ENCODE measurements at places on chromosomes 2 and 18. TPM values are rescaled to one million over a fixed set of nuclear protein-coding genes. Genes with fewer than 3 reads are reported as not detected.

The ZBTB7C gene
- not detected for polyA plus RNA-seq

DNA sequence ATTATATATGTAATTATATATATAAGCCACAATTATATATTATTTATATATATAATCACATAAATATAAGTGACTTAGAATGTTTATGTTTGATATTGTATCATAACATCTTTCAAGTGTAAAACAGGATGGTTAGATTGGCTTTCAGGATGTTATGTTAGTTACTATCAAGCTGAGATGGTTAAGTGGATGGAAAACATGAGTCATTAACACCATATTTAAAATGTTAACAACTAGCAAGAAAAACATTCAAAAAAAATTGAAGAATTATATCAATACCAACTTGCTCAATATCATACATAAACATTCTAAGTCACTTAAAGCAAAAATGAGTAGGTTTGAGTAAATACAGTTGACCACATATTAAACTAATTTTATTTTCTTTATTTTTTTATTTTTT is 21.8 kb upstream of the RAB27B start:
- no peaks in the 10 kb centered on the region for H3K36me3 ChIP-seq
- no peak overlapping the region for H3K4me3 ChIP-seq
- no peak overlapping the region for H3K27ac ChIP-seq
- H3K4me1 ChIP-seq: no peaks in the 10 kb centered on the region
- H3K27me3 ChIP-seq: no peaks in the 10 kb centered on the region

DNA sequence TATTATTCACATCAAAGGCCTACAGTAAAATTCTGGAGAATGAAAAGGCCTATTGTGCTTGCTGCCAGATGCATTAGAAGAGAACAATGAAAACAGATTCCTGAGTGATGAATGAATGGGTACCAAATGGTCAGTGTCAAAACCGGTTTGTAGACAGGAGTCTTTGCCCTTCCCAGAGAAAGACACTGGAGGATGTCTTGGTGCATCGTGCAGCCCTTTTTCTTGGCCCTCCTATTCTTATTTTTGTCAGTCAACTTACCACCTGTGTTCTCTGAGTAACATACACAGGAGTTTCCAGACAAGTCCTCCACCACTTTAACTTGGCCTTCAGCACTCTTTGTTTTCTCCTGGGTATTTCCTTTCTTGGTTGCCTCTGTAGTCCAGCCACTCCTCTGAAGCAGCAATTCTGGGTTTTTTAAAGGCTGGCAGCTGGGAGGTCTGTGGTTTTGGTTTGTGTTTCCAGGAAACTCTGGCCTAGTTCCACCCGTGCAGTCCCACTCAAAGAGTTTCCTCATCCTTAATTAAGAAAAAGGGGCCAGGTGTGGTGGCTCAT is 29.4 kb downstream of the PSTPIP2 start:
- H3K27me3 ChIP-seq: peaks cover 4% of the 10 kb centered on the region
- H3K27ac ChIP-seq: no peak overlapping the region
- no peak for DNase-seq
- no peaks in the 10 kb centered on the region for H3K4me1 ChIP-seq

The DSG3 gene
- polyA plus RNA-seq: not detected

The DSG4 gene
- polyA plus RNA-seq: not detected

- H3K36me3 ChIP-seq: peaks cover 14% of the 10 kb centered on the region
- no peaks in the 10 kb centered on the region for H3K27me3 ChIP-seq
- H3K27ac ChIP-seq: no peak overlapping the region
- no peak overlapping the region for H3K4me3 ChIP-seq
- H3K4me1 ChIP-seq: peaks cover 4% of the 10 kb centered on the region
Measured at GRCh38 chr2:43898838-43899346, 60.1 kb downstream of the ABCG8 start.

DNA sequence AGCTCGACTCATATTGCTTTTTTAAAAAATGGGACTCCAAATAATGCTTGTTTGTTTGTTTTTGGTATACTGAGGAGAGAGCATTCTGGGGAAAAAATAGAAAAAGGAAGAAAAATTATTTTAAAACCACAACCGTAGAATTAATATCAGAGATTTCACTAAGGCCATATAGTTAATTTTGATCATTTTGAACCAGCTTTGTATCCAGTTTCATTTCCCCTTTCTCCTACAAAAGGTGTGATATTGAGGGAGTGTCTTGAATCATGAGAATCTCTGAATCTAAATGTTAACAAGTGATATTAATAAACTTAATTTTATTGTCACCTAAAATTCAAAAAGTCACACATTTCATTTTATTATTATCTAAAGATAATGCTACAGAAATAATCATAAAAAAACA is 198.5 kb upstream of the GALNT5 start:
- no peaks in the 10 kb centered on the region for H3K27me3 ChIP-seq
- no peak overlapping the region for H3K27ac ChIP-seq
- no peak overlapping the region for H3K4me3 ChIP-seq
- no peaks in the 10 kb centered on the region for H3K36me3 ChIP-seq
- DNase-seq: no peak

DNA sequence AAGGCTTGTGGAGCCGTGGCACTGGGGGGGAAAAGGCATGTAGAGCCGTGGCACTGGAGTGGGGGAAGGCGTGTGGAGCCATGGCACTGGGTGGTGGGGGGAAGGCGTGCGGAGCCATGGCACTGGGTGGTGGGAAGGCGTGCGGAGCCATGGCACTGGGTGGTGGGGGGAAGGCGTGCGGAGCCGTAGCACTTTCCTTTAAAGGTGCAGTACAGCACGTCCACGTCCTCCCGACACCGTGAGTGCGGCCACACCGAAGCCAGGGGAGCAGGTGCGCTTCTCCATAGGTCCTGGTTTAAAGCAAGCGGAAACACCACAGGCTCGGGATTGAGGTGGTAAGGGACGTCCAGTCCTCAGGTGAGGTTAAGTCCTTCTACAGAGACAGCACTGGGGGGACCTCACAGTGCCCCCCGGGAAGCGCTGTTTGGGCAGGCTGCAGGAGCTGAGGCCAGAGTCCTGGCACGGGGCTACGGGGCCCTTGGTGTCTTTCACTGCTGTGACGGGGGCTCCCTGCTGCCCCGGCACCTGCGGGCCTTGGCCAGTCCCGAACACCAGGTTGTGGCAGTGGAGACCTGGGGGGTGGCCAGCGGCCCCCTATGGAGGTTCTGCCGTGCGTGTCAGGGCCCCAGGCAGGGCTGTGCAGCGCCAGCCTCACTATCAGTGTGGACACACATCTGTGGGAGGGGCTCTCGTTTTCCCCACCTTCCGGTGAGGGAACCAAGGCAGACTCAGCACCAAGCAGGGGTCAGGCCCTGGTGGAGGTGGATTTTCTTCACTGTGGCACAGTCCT is 93.0 kb upstream of the CTDP1 start:
- H3K27ac ChIP-seq: no peak overlapping the region
- H3K4me1 ChIP-seq: peaks cover 9% of the 10 kb centered on the region
- H3K27me3 ChIP-seq: peaks cover 7% of the 10 kb centered on the region
- H3K4me3 ChIP-seq: no peak overlapping the region
- H3K36me3 ChIP-seq: no peaks in the 10 kb centered on the region
- DNase-seq: no peak

DNA sequence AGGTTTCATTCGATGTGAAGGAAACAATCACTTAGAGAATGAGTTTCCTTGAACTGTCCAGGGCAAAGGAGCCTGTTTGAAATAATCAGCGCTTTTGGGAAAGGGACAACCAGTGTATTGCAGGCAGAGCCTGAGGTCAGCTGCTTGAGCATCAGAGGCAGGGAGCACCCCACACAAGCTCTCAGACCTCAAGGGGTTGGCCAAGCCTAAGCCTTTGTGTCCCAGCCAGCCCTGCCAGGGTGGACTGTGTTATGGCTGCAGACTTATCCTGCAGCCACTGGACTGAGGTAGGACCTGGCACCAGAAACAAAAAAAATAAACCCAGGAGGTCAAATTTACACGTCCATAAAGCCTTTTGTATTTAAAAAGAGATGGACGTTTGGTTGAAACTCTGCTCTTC is 228.3 kb downstream of the SEPTIN10 start:
- no peak overlapping the region for H3K4me3 ChIP-seq
- no peaks in the 10 kb centered on the region for H3K36me3 ChIP-seq

- H3K27ac ChIP-seq: no peak overlapping the region
- no peaks in the 10 kb centered on the region for H3K36me3 ChIP-seq
- peaks cover 12% of the 10 kb centered on the region for H3K27me3 ChIP-seq
Measured at GRCh38 chr2:98479959-98480524, 35.4 kb downstream of the INPP4A start.

The TMEM37 gene
- polyA plus RNA-seq: not detected

GRCh38 chr2:133405252-133405651 is 163.0 kb downstream of the NCKAP5 start:
- H3K27me3 ChIP-seq: no peaks in the 10 kb centered on the region
- no peaks in the 10 kb centered on the region for H3K4me1 ChIP-seq
- no peak for DNase-seq
- no peaks in the 10 kb centered on the region for H3K36me3 ChIP-seq
- no peak overlapping the region for H3K4me3 ChIP-seq
- H3K27ac ChIP-seq: no peak overlapping the region

DNA sequence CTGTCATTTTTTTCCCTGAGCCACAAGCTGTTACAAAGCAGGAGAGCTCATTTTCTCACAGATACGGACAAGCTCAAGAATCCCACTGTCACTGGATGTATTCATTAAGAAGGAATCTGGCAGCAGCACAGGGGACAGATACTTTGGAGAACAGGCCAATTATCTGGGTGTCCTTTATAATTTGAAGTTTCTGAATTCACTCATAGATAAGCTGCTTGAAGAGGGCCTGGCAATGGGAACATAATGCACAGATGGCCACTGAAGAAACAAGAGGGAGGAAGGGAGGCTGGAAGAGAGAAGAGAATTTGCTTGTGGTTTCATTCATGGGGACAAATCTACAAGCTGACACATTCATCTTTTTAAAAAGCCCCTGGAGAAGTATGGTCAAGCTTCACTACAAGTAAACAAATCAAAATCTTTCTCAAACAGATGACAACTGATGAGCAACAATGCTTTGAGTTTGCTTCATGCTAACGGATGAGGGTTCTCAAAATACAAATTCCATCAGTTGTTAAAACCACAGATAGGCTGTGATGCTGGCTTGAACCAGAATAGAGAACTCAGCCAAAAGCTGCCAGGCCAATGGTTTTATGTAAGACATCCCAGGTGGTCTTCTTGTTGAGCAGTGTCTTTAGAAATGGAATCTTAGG is 11.9 kb downstream of the BCL2 start:
- no peak for DNase-seq
- H3K4me1 ChIP-seq: peaks cover 84% of the 10 kb centered on the region
- no peak overlapping the region for H3K4me3 ChIP-seq
- H3K27ac ChIP-seq: peak overlapping the region; percentile 57

The AGFG1 gene
- polyA plus RNA-seq: 28.2 TPM

GRCh38 chr18:26003817-26004216 is 86.6 kb downstream of the SS18 start:
- no peaks in the 10 kb centered on the region for H3K4me1 ChIP-seq
- no peaks in the 10 kb centered on the region for H3K27me3 ChIP-seq
- H3K36me3 ChIP-seq: peaks cover 6% of the 10 kb centered on the region
- DNase-seq: no peak

DNA sequence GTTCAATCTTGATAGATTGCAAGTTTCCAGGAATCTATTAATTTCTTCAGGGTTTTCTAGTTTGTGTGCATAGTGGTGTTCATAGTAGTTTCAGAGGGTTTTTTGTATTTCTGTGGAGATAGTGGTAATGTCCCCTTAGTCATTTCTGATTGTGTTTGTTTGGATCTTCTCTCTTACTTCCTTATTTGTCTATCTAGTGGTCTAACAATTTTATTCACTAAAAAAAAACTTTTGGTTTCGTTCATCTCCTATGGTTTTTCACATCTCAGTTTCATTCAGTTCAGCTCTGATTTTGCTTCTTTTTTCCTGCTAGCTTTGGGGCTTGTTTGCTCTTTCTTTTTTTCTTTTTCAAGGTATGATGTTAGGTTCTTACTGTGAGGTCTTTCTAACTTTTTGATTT is 94.5 kb downstream of the SNTG2 start:
- H3K36me3 ChIP-seq: peaks cover 3% of the 10 kb centered on the region
- H3K4me3 ChIP-seq: no peak overlapping the region
- no peaks in the 10 kb centered on the region for H3K4me1 ChIP-seq
- DNase-seq: no peak
- no peak overlapping the region for H3K27ac ChIP-seq
- peaks cover 8% of the 10 kb centered on the region for H3K27me3 ChIP-seq

The SERPINB13 gene
- polyA plus RNA-seq: not detected

The PAX3 gene
- polyA plus RNA-seq: not detected

The METAP1D gene
- polyA plus RNA-seq: 2.5 TPM

The ERICH2 gene
- not detected for polyA plus RNA-seq

DNA sequence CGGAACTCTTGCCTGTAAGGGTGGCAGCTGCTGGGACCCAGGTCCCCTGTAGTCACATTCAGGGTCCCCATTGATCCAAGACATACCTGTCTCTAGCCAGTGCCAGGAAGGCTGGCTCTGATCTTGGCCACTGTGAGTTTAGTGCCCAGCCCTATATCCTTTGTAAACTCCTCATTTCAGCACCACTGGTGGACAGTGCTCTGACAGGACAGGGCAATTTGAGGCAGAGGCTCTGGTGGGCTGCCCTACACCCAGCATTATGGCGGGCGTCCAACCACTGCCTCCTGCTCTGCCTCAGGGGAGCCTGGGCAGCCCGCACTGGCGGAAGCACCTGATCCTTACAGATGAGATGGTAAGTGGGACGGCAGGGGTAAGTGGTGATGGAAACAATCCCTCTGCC is 55.2 kb upstream of the MGAT4A start:
- no peaks in the 10 kb centered on the region for H3K4me1 ChIP-seq
- no peak overlapping the region for H3K27ac ChIP-seq
- DNase-seq: no peak
- H3K36me3 ChIP-seq: peaks cover 6% of the 10 kb centered on the region
- no peak overlapping the region for H3K4me3 ChIP-seq

DNA sequence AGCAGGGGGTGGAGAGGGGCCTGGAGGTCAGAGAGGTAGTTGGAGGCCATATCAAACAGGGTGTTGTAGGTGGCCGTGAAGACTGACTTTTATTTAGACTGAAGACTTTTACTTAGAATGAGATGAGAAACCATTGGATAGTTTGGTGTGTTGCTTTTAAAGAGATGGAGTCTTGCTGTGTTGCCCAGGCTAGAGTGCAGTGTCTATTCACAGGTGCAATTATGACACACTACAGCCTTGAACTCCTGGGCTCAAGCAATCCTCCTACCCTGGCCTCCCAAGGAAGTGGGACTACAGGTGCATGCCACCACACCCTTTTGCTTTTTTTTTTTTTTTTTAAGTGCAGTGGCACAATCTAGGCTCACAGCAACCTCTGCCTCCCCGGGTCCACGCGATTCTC is 2.5 kb upstream of the LRPPRC start:
- peaks cover 23% of the 10 kb centered on the region for H3K4me1 ChIP-seq
- H3K36me3 ChIP-seq: no peaks in the 10 kb centered on the region
- no peak for DNase-seq
- H3K27ac ChIP-seq: no peak overlapping the region
- peaks cover 12% of the 10 kb centered on the region for H3K27me3 ChIP-seq

The B4GALT6 gene
- not detected for polyA plus RNA-seq

DNA sequence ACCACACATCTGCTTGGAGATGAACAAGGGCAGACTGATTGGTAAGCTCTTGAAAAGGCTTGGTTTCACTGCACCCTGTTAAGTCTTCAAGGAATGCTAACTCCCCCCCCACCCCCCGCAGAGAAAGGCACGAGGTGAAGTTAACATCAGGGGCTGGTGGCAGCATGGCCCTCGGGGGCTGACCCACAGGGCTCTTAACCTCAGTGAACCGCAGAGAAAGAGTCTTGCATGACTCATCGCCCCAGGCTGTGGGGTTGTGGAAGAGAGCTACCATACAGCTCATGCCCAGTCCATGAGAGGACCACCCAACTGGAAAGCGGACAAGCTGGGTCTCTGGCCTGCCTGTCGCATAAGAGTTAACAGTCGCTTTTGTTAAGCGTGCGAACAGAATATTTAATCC is 10.6 kb upstream of the CEP68 start:
- no peak for DNase-seq
- H3K36me3 ChIP-seq: peaks cover 23% of the 10 kb centered on the region
- no peaks in the 10 kb centered on the region for H3K27me3 ChIP-seq
